ENCODE measurements at places on chromosomes 11 and 22.

GRCh38 chr11:64558869-64559268, 32.2 kb upstream of the SLC22A12 start:
- DNase-seq: no peak

GRCh38 chr11:109945626-109946321, 147.4 kb upstream of the ZC3H12C start:
- no peak for DNase-seq

GRCh38 chr11:76574406-76574805, 96.1 kb downstream of the LRRC32 start:
- DNase-seq: no peak

GRCh38 chr11:128931668-128932067, 11.0 kb downstream of the TP53AIP1 start:
- DNase-seq: no peak

- DNase-seq: no peak
Observed at GRCh38 chr11:12176410-12176809, 66.0 kb downstream of the MICAL2 start.

- DNase-seq: no peak
Observed at GRCh38 chr22:43723816-43724215, 88.3 kb downstream of the EFCAB6 start.

All from activated T-cell treated with anti-CD3 and anti-CD28 coated beads for 48 hours (primary cell).